ENCODE measurements at places on chromosomes 3 and 15.

DNA sequence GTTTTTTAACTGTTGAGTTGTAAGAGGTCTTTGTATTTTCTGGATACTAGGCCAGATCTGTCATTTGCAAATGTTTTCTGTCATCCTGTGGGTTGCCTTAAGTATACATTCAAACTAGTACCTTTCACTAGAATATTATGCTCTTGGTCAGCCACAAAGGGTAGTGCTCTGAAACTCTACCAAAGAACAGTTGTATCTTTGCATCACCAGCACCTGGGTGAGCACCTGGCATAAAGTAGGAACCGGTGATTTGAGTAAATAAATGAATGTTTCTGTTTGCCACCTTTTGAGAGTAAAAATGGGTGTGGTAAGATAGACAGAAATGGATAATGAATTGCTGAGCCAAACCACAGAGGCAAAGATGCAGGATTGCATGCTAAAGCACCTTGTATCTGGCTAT, 98.7 kb downstream of the SLCO3A1 start:
- H3K4me1 ChIP-seq = peaks cover 39% of the 10 kb centered on the region
- peaks cover 2% of the 10 kb centered on the region for H3K27me3 ChIP-seq
- no peak overlapping the region for H3K4me3 ChIP-seq

- peak; percentile 72 for DNase-seq
- H3K27me3 ChIP-seq = peaks cover 19% of the 10 kb centered on the region
- H3K36me3 ChIP-seq = no peaks in the 10 kb centered on the region
- H3K4me1 ChIP-seq = no peaks in the 10 kb centered on the region
- H3K4me3 ChIP-seq = no peak overlapping the region
- no peak overlapping the region for H3K27ac ChIP-seq
These were observed 11.9 kb downstream of the GRM2 start for GRCh38 chr3:51718547-51719409.

DNA sequence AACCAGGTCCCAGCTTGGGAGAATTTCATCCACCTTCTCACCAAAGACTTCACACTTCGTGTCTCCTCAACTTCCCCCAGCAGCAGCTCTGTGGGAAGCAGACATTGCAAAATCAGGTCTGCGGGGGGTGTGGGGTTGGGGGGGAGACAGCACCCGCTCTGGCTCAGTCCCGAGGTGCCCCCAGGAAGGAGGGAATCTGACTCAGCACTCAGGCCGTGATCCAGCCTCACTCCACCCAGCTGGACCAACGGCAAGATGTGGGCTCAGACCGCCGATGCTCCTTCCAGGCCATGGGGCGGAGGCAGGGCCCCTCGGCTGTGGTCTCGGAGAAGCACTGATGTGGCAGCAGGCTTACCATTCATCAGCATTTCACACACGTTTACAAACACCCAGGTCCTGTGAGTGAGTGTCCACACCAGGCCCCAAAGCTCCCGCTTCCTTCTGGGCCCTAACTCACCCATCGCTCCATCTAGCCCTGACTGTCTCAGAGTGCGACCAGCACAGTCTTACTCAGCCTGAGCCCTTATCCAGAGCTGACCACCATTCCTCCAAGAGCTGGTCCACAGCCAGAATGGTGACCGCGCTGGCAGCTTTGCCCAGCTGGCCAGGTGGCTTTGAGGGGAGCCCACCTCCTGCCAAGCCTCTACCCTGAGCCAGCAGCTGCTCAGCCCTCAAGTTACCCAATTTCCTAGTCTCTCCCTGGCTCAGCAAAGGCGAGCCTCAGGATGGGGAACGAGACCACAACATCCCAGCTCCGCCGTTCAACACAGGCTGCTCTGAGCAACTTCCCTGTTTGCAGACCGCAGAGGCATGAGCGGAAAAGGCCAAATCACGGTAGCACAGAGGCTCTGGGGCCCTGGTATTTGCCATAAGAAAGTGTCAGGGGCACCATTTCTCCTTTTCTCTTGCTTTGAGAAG, 3.3 kb downstream of the STAB1 start:
- H3K36me3 ChIP-seq = no peaks in the 10 kb centered on the region
- H3K4me1 ChIP-seq = peaks cover 4% of the 10 kb centered on the region
- no peak for DNase-seq
- no peak overlapping the region for H3K27ac ChIP-seq
- no peak overlapping the region for H3K4me3 ChIP-seq

DNA sequence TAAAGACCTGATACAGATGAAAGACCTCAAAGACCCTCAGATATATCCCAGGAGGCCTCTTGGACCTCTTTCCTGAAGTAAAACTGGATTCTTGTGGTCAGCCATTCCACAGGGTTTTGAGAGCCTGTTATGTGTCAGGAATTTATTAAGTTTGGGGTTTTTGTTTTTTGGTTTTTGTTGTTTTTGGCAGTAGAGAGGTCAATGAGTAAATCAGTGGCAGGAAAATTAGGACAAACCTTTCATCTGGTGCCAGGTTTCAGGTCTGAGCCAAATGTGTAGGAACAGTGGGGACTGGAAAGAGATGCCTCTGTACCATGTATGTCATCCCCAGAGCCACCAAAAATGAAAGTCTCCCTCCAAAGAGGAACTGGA, 520.4 kb upstream of the MDFIC2 start:
- no peak overlapping the region for H3K27ac ChIP-seq
- no peaks in the 10 kb centered on the region for H3K36me3 ChIP-seq
- no peaks in the 10 kb centered on the region for H3K27me3 ChIP-seq

DNA sequence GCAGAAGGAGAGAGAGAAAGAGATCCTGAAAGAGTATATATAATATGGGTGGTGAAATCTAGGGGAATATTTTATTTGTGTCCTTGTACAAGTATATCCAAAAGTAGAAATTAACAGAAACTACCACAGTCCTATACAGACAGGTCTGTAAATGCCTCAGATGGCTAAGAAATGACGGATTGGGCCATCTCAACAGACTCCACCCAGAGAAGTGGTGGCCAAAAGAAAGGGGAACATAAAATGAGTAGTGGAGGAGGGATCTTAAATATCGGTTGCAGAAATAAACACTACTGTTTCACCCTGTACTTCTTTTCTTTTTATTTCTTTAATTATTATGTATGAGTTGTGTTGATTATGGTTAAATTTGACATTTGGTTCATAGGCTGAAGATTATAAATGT, 47.7 kb downstream of the CCR3 start:
- no peak overlapping the region for H3K27ac ChIP-seq
- no peaks in the 10 kb centered on the region for H3K4me1 ChIP-seq
- H3K4me3 ChIP-seq = no peak overlapping the region

DNA sequence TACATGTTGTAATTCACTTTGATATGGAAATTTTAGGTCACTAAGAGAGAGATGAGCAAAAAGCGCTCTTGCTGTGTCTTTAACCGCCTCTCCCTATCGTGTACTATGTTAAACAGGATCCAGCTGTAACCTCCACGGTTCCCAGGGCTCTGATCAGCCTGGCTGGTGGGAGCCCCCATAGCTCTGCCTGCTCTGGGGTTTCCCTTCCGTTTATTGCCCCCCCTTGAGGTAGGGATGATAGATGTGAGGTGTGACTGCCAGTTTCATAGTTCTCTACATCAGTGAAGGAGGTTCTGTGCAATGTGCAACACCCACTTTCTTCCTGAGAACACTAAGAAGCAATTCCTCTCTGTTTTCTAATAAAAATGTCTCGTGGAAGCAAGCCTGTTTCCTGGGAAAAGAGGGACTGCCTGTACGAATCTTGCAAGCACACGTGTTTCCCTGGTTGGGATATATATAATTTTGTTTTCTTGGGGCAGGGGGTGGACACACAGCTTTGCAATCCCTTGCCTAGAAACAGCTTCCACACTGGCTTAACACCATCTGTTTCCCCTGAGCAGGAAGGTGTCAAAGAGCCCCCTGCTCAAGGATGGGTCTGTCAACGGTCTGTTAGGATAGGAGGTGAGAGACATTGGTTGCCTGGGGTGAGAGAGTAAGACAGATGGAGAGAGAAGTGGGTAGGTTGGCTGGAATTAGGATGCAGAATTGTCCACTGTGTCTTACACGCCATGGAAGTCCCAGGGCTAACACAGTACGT, 23.8 kb downstream of the CORO2B start:
- H3K36me3 ChIP-seq = no peaks in the 10 kb centered on the region
- peaks cover 43% of the 10 kb centered on the region for H3K4me1 ChIP-seq
- H3K4me3 ChIP-seq = no peak overlapping the region

- H3K36me3 ChIP-seq = peaks cover 3% of the 10 kb centered on the region
- peaks cover 14% of the 10 kb centered on the region for H3K4me1 ChIP-seq
- DNase-seq = no peak
- no peak overlapping the region for H3K4me3 ChIP-seq
- H3K27ac ChIP-seq = no peak overlapping the region
These were observed 8.3 kb upstream of the RHO start for GRCh38 chr3:129519896-129520715.

DNA sequence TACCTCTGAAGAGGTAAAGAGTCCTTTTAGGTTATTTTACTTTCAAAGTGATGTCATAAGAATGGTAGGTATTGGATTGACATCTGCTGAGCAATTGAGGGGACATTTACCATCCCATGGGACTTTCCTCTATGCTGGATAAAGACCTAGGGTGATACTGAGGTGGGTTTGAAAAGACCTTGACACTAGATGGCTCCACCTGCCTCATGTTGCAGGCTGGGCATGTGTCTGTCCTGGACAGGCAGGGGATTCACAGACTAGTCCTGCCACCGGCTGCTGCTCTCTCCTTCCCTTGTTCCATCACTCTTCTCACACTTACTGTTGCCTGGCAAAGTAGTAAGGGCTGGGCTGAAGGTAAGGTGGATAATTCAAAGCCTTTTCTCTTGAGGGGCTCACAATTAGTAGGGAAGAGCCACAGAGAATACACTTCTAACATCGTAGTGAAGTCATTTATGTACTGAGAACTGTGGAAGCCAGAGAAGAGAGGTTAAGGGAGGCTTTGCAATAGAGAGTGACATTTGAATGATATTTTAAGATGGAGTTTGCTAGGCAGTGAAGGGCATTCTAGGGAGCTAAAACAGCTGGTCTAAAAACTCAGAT, 27.7 kb downstream of the TRAK1 start:
- H3K4me3 ChIP-seq = no peak overlapping the region
- no peaks in the 10 kb centered on the region for H3K36me3 ChIP-seq
- peak overlapping the region; percentile 79 for H3K27ac ChIP-seq

DNA sequence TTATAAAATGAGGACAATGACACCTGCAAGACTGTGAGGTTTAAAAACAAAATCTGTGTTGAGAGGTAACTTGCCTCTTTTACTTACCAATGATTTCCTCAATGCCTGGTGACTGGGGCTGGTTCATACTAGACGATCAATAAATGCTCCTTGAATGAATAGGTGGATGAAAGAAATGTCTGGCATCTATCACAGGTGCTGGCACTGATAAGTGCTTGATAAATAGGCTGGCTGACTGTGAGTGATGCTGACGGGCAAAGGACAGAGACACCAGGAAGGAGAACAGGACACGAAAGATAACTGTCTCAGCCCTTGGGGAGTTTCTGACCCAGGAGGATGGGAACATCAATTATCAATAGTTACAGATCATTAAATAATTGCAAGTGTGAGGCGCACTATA, 31.9 kb downstream of the RBP2 start:
- H3K36me3 ChIP-seq = peaks cover 4% of the 10 kb centered on the region
- no peak overlapping the region for H3K4me3 ChIP-seq
- H3K4me1 ChIP-seq = peaks cover 13% of the 10 kb centered on the region
- DNase-seq = no peak
- no peak overlapping the region for H3K27ac ChIP-seq
- H3K27me3 ChIP-seq = no peaks in the 10 kb centered on the region

Data from type B pancreatic cell (in vitro differentiated cells).